ENCODE measurements at places on chromosomes 1 and 21.

- no peak for DNase-seq
These were observed 38.2 kb upstream of the ZNF124 start for GRCh38 chr1:247210062-247210375.

DNA sequence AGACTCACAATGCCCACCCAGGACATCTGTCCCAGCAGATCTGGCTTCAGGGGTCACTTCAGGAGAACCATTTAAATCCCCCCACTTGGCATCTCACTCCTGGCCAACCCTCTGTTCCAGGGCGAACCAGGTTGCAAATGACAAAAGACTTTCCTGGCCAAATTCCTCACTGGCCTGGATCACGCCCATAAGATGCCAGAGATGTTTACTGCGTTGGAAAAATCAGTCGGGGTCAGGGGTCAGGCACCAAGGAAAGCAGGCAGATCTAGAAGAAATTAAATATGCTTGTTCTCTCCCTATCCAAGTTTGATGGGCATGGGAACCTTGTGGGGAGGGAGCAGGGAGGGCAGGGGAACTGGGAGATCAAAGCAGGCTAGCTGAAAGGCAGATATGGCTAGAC lies 14.6 kb upstream of the AGTRAP start:
- no peak for DNase-seq

DNA sequence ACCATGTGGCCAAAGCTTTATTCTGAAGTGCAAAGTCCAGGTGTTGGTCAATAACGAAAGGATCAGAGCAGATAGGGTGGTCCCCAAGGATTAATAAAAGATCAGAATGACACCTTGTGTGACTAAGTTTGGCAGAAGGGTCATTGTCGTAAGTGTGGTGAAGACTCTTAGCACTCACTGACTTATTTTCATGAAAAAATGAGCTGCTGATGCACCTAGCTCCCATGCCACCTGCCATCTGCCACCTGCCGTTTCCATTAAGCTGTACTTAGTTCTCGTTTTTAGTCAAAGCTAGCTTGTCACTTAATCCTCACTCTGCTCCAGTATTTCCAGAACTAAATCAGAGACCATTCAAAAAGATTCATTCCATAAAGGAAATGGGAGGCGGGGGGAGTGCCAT lies 112.6 kb downstream of the SEC16B start:
- DNase-seq: no peak

- no peak for DNase-seq
These were observed 77.5 kb upstream of the KIF1B start for GRCh38 chr1:10132852-10133251.

DNA sequence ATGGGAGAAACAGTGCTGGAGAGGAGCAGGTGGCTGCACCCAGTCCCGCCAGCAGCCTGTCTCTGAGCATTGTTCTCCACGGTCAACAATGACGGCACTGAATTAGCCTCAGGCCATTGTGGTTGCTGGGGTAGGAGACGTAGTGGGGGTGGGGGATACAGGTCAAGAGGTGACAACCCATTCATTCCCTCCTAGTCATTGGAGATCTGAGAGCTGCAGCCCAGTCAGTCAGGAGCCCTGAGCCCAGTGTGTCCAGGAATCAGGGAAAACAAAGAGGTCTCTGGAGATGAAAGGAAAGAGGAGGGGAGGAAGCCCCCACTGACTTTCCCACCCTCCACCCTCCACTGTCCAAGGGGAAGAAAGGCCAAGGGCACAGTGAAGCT lies 15.3 kb downstream of the SMIM12 start:
- DNase-seq: no peak

- DNase-seq: peak; percentile 78
These were observed 213.3 kb upstream of the DAB1 start for GRCh38 chr1:57637155-57637554.

DNA sequence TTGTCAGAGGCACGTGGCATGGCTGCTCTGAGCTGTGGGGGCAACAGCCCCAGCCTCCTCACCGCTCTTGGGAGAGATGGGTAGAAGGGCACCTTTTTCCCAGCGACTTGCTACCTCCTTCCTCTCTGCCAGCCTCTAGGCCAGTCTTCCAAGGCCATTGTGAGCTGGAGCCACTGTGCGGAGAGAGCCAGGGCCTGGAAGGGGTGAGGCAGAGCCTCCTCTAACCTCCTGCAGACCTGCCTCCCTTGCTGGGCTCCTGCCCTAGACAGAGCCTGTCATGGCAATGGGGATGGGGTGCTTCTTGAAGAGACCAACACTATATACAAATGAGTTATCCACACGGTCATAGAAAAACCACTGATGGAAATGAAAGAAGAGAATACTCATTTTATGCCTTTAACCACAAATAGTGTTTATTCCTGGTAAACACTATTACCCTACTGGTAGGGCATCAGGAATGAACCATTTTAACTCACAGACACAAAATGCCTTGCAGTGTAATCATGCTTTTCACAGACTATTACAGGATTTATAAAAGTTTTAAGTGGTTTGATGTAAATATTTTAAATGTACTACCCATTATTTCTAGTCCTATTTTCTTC lies 5.0 kb upstream of the IGFN1 start:
- no peak for DNase-seq

DNA sequence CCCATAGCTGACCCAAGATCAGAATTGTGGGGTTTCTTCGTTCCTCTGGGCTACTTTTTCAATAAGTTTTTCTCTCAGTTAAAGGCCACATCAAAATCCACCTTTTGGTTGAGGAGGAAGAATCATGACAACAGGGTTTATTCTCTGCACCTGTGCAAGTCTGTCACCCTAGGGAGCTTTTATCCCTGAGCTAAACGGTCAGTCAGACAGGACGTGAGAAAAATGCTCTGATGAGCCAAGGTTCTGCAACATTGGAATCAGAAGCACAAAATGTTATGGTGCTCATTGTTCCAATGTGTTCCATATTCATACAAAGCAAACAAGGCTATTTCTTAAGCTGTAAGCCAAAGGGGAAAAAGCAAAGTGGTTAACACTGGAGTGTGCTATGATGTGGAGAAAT lies 7.4 kb upstream of the ERICH3 start:
- no peak for DNase-seq

DNA sequence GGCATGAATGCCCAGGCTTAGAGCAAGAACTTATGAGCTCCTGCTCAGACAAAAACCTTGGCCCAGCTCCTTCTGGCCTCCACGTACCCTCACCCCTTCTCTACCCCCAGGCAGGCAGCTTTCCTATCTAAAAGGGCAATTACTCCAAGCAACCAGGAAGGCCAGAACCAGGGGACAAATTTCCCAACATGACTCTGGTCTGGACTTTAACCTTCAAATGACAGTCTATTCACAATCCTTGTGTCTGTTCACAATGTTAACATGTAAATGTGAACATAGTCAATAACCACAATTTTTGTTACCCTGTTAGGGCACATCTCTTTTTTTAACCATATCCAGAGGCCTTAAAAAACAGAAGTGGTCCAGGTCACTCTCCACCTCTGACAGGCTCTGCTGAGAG lies 64.4 kb upstream of the LAPTM5 start:
- DNase-seq: no peak

- DNase-seq: no peak
These were observed 2.3 kb upstream of the BATF3 start for GRCh38 chr1:212701910-212702309.

DNA sequence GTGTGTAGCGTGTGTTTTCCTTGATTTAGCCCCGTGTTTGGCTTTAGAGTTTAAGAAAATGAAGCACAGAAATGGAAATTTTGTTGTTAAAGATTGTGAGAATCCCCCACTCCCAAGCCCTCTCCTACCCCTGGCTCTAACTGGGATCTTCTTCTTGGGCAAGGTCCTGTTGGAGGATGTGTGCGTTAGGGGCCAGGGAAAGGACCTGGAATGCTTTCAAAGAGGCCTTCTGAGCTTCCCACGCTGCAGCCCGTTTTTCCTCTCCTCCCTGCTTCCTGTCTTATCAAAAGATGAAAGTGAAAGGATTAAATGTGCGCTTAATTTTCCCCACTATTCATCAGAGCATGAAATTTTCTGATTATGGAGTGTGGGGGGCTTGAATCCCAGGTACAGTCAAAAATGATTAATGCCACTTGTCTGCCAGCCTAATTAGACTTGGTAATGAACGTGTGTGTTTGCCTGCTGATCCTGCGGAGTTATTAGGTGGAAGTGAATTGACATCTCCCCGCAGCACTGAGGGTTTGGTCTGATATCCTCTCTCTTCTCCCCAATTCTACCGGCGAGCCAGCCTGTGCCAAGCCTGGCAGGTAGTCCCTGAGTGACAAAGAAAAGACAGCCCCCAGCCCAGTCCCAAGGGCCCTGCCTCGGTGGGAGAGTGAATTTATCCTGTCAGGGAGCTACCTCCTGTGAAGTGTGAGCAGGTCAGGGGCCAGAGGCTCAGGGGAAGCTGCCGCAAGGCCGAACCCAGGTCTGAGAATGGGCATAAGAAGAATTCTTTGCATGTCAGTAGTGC lies 4.9 kb downstream of the RASSF5 start:
- no peak for DNase-seq

DNA sequence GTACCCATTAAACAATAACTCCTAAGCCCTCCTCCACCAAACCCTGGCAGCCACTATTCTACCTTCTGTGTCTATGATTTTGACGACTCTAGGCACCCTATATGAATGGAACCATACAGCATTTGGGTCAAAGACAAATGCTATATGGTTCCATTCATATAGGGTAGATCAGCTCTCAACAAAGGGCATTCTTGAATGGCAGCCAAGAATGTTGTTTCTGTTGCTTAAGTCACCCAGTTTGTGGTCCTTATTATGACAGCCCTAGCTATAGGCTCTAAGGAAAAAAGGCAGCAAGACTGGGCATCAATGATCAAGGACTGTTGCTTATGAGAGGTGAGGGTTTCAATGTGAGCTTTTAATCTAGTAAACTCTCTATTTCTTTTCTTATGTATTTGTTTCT lies 4.7 kb upstream of the SLC5A9 start:
- no peak for DNase-seq

DNA sequence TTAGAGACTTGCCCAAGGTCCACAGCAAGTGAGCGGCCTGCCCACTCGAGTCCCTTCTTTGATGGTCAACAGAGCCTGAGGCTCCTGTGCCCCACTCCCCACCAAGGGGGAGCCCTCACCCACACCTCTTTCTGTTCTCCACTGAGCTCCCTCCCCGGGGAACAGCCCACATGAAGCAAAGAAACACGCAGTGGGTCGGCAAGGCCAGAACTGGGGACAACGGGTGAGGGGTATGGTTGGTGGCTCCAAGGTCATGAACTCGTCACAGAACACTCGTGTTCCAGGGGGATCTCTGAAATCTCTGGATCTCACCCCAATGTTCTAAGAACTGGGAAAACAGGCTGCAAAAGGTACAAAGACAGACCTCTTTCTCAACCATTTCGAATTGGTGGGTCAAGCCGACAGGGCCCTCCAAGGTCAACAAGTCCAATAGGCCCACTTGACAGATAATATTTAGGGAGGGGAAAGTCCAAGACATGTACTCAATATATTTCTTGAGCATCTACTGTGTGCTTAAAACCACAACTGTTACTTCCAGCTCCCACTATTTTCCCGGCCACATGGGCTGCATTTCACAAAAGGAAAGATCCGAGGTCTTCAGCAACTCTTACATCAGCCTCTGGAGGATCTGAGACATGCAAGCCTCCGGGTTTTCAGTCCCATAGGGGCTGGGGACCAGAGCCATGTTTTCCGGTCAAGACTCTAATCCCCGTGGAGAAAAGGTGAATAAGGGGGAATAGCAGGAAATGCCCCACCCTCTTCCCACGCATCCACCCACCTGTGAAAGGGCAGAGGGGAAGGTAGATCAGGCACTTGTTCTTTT lies 1.1 kb upstream of the RAP1GAP start:
- no peak for DNase-seq

DNA sequence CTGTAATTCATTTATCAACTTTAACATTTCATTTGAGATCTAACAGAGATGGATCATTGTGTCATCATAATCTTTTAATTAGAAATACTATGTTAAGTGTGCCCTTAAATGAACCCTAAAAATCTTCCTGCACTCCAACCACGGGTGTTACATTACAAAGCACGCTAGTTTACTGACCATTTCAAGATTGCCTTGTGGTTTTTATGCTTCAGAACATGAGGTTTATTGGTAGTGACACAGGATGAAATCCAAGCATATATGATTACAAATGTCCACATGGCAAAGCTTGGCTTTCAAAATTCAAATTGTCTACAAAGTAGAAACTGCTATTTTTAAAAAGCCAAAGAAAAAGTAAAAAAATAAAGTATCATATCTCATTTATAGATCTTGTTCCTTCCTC lies 190.4 kb upstream of the USP25 start:
- DNase-seq: no peak

DNA sequence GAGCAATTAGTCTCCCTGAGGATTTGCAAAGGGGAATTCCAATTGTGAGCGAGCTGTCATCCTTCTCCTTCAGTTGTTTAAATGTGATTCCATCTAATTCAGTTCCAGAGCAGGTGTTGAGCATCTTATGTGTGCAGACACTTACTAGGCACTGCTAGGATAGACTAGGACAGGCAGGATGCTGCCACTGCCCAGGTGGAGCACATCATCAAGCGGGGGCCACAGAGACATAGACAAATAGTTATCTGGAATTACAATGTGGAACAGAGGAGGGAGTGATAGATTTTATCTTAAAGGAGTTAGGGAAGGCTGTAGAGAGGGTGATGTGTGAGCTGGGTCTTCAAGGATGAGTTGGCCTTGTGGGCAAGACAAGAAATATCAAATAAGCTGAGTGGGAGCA lies 55.9 kb downstream of the CDC7 start:
- DNase-seq: peak; percentile 26

DNA sequence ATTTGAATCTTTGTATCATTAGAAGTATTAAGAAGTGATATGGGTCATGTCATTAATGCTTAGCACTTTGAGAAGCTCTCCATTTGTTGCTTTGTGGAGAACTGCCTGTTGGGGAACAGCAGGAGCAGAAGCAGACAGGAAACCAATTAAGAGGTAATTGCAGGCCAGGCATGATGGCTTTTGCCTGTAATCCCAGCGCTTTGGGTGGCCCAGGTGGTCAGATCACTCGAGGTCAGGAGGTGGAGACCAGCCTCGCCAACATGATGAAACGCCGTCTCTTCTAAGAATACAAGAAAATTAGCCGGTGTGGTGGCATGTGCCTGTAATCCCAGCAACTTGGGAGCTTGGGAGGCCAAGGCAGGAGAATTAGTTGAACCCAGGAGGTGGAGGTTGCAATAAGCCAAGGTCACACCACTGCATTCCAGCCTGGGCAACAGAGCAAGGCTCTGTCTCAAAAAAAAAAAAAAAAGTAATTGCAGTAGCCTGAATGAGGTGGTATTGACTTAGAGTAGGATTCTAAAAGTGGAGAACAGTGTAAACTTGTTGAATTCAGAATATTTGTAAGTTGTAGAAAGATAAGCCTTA lies 57.8 kb upstream of the FASLG start:
- DNase-seq: no peak

GRCh38 chr1:1306070-1306660 lies 1.6 kb downstream of the ACAP3 start:
- DNase-seq: no peak

- no peak for DNase-seq
These were observed 170.5 kb downstream of the HFM1 start for GRCh38 chr1:91234181-91234580.

DNA sequence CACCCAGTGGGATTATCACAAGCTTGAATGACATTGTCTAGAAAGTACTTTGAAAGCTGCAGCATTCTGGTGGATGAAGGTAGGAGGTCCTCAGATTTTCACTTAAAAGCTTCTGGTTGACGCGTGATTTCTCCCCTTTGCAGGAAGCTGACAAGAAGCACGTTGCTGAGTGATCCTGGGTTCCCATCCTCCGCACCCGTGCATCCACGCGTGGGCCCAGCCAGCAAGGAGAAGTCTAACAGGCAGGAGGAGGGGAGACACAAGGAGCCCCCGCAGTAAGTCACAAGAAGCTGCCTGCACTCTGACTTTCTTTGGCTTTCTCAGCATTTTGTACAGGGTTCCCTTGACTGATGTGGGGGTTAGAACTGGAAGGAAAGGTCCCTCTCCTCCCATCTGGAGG lies 7.8 kb upstream of the B3GALT5 start:
- DNase-seq: no peak
